Nucleus accumbens (tissue), 56 donors: ENCODE measurements at places on chromosomes 13 and 19.

DNA sequence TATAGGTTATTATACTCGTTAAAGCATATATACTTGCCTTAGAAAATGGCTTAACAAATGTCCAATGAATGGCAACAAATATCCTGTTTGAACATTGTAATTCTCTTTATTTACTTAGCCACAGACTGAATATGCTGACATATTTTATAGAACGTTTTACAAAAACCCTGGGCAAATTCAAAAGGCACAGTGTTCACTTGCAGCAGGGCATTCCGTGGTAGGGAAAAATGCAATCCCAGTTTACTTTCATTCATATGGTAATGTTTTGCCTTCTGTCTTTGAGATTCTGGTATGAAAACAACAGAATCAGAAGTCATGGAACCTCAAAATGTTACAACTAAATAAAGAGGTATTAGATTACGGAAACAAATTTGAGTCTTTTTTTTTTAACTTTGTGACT, 56.2 kb upstream of the MYCBP2 start:
- DNase-seq = no peak

- no peak for DNase-seq
Measured at GRCh38 chr19:3723883-3724282, 15.7 kb downstream of the TJP3 start.

DNA sequence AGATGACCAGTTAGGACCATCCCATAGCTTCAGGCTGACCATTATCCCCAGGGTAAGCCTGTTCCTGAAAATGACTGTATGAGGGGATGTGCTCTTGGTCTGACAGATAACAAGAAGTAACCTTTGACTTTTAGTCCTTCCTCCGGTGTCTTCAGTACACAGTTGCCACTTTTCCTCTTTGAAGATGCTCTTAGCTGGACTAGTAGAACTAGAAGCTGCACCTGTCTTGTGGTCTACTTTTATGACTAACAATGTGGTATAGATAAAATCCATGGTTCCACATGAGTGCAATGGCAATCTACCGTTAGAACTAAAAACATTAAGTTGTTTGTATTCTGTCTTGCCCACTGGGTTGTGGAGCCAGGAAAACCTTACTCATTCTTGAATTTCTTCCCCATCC, 5.9 kb upstream of the RUBCNL start:
- DNase-seq = no peak

- no peak for DNase-seq
Measured at GRCh38 chr13:87677496-87678371, 6.6 kb downstream of the SLITRK5 start.

- DNase-seq = no peak
Measured at GRCh38 chr19:30908262-30908771, 440.9 kb downstream of the TSHZ3 start.

GRCh38 chr19:45901912-45902650, at the start of gene MYPOP:
Gene MYPOP, minus strand, starts transcription at chr19:45902613. Its CDS starts 840 bp downstream, at chr19:45901773.
- DNase-seq = no peak

DNA sequence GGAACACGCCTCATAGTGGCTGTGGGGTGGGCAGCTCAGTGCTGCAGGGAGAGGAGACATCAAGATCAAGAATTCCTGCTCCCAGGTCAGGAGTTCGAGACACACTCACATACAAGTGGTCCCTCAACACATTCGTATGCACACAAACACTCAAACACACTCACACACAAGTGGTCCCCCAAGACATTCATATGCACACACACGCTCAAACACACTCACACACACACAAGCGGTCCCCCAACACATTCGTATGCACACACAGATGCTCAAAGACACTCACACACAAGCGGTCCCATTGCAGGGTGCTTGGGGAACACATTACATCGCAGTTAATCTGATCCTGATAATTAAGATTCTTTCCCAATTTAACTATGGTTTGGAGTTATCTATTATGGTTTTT, 28.2 kb downstream of the FCGBP start:
- no peak for DNase-seq

GRCh38 chr19:48484931-48485612, 15.9 kb downstream of the CYTH2 start:
- DNase-seq = no peak

DNA sequence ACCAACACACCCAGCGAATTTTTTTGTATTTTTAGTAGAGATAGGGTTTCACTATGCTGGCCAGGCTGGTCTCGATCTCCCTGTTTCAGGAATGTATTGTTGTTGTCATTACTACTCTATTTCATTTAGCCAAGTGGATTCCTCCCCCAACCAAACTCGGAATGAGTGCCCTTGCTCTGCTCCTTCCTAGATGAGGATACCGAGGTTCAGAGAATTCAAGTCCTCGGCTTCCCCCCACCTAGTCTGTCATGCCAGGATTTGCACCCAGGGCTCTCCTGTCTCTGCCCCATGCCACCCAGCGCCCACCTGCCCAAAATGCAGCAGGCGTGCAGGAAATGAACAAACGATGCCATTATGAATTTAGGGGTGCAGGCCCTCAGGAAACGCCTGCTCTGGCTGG, 3.5 kb upstream of the SPACA4 start:
- no peak for DNase-seq

GRCh38 chr19:917323-918151, at the start of gene KISS1R:
Gene KISS1R, plus strand, starts transcription at chr19:917333. Its CDS starts 170 bp downstream, at chr19:917503.
- no peak for DNase-seq

DNA sequence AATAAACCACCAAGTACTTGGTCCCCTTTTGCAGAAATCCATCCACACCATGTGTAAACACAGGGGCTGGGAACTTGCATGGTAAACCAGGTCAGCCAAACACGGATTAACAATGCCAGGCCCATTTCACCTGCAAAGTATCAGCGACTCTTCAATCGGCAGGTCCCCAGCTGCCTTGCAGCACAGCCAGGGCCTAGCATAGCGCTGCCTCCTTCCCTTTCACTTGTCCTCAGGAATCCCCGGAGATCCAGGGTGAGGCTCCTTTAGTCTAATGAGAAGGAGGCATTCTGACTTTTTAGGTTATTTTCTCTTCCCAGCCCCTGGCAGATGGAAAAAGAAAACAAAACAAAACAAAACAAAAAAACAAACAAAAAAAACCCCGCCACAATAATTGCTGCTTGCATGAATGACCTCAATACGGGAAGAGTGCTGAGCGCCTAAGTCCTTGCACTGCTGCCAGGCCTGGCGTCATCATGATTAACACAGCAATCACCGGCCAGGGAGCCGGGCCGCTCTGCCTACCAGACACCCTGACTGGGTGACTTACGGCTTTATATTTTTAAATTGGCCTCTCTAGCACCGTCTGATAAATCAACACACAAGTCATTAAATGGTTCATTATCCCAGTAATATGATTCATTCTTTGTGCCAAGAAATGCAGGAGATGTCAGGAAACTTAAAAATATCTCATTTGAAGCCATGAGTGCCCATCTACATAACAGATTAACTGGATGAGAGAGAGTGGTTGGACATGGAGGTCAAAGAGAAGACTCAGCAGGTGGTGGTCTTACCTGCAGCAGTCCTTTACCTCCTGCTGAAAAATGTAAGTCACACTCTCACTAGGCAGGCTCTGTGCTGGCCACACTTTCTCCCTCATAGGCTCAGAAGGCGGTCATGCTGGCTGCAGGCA, 692.7 kb downstream of the UQCRFS1 start:
- DNase-seq = no peak

- DNase-seq = no peak
Measured at GRCh38 chr19:15113245-15114152, 6.3 kb downstream of the SYDE1 start.

GRCh38 chr13:73419186-73419585, 360.4 kb downstream of the KLF5 start:
- no peak for DNase-seq
